ENCODE measurements at places on chromosomes 11 and 22.

DNA sequence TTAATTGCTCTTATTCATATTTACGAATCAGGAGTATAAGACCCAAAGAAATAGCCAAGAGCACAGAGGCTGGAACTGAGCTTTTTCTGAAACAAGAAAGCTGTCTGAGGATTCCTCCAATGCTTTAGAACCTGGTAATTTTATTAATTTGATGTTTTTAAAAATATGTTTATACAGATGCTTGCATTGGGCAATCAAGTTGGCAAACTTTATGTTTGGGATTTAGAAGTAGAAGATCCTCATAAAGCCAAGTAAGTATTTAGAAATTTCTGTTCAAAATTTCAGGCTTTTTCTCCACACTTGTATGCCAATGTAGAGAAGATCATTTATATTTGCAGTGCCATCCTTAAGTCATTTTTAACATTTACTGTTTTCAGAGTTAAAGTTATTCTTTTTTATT lies 24.3 kb upstream of the HIKESHI start:
- DNase-seq = no peak

GRCh38 chr11:3180869-3181268 lies 15.8 kb upstream of the OSBPL5 start:
- no peak for DNase-seq

DNA sequence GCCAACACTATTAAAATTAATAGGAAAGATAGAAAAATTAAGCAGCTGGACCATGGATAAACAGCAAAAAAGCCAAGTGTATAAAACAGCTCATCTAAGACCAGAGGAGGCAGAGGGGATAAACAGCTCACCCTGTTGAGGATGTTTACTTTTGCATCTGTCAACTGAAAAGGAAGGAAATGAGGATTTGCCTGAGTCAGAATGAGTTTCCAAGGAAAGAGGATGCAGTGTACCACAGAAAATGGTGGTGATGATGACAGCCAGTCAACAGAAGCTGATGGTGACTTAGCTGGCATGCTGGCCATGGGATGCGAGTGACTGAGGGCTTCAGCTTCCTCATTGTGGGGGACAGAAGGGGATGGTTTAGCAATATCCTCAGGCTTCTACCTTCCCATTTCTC lies 183.5 kb downstream of the KIRREL3 start:
- no peak for DNase-seq

DNA sequence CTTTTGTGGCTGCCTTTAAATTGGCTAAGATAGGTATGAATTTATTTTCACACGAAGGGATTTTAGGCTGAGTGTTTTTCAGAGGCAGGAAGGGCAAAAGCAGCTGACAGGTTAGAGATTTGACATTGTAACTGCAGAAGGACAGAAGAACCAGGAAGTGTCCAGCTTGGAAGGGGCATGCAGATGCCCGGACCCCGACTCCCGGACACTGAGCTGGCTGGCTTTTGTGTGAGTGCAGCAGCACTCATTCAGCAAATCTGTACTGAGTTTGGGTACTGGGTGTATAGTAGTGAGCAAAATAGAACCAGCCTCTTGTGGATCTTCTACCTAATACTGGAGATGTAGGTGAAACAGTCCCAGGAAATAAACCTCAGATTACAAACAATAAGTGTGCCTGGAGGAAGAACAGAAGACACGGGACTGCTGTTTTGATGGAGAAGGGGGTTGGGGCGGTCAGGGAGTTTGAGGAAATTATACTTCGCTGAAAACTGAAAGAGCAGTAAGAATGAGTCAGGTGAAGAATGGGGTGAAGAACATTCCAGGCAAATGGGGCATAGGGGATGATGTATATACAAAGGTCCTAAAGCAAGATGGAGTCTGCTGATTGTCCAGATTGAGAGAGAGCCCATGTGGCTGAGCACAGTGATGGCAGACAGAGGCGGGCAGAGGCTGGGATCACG lies 64.6 kb downstream of the PPFIBP2 start:
- DNase-seq = no peak

GRCh38 chr11:96062134-96062533 lies 138.2 kb upstream of the MTMR2 start:
- DNase-seq = no peak

DNA sequence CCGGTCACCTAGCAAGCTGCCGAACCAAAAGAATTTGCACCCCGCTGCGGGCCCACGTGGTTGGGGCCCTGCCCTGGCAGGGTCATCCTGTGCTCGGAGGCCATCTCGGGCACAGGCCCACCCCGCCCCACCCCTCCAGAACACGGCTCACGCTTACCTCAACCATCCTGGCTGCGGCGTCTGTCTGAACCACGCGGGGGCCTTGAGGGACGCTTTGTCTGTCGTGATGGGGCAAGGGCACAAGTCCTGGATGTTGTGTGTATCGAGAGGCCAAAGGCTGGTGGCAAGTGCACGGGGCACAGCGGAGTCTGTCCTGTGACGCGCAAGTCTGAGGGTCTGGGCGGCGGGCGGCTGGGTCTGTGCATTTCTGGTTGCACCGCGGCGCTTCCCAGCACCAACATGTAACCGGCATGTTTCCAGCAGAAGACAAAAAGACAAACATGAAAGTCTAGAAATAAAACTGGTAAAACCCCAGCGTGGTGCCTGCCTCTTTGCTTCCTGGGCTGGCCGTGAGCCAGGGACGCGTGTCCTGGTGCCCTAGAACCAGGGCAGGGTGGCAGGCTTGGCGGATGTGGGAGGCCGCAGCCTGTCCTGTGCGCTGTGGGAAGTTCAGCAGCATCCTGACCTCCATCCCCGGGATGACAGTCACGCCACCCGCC lies 13.2 kb downstream of the CCND1 start:
- DNase-seq = no peak

- no peak for DNase-seq
Measured at GRCh38 chr11:2789791-2790567, 90.2 kb upstream of the KCNQ1OT1 start.

- no peak for DNase-seq
Measured at GRCh38 chr11:73902303-73902702, 25.5 kb downstream of the PAAF1 start.

GRCh38 chr22:36331912-36332622 lies 55.7 kb downstream of the MYH9 start:
- DNase-seq = peak; percentile 53

GRCh38 chr11:119551420-119552105 lies 128.6 kb upstream of the THY1 start:
- no peak for DNase-seq

- no peak for DNase-seq
Measured at GRCh38 chr11:46983598-46983997, 47.0 kb downstream of the CSTPP1 start.

DNA sequence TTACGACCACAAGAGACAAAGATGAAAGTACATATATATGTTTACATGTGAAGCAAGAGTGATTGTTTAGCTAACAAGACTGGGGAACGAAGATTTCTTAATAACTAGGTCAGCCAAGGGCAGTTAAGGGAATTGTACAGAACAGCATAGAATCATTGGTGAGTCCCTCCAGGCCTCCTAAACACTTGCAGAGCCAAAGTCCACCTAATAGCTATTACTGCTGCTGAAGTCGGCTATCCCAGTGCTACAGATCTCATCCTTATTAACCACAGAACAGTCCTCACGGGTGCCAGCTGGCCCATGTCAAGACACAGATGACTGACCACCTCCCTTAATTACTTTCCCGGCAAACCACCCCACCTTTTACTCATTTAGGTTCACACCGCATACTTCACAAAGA lies 68.5 kb upstream of the OPCML start:
- no peak for DNase-seq

DNA sequence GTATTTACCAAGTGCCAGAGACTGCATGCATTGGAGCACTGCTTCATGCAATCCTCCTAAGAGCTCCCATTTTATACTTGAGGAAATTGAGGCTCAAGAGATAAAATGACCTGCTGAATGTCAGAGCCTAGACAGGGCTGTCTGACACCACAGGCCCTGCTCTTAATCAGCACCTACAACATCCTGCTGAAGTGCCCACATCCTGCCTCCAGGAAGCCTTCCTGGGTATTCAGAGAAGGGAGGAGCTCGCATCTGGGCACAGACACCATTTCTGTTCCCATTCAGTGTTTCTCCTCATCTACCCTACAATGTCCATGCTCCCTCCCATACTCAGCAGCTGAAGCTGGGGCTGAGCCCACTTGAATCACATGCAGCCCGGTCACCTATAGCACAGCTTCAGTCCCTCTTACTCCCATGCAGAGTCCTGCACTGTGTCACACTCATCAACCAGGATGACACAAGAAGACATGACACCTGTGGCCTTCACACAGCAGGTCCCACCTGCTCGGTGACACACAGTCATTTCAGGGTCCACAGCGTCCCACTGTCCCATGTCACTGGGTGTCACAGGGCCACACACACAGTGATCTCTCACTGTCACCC lies 53.1 kb downstream of the PDE2A start:
- DNase-seq = no peak

DNA sequence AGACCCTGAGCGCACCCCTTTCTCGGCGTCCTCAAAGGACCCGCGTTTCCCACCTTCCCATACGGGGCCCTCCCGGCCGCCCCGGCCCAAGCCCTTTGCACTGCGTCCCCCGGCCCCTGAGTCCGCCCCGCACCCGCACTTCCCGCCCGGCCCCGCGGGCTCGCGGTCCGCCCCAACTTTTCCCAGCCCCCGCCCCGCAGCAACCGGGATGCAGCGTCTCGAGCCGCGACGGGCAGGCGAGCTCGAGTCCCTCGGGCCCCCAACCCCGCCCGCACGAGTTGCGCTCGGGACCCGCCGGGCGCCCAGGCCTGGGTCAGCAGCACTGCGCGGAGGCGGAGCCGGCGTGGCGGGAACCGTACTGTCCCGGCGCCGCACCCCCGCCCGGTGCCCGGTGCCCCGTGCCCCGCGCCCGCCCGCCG lies 371 bp downstream of the SMCO4 start:
- DNase-seq = no peak

DNA sequence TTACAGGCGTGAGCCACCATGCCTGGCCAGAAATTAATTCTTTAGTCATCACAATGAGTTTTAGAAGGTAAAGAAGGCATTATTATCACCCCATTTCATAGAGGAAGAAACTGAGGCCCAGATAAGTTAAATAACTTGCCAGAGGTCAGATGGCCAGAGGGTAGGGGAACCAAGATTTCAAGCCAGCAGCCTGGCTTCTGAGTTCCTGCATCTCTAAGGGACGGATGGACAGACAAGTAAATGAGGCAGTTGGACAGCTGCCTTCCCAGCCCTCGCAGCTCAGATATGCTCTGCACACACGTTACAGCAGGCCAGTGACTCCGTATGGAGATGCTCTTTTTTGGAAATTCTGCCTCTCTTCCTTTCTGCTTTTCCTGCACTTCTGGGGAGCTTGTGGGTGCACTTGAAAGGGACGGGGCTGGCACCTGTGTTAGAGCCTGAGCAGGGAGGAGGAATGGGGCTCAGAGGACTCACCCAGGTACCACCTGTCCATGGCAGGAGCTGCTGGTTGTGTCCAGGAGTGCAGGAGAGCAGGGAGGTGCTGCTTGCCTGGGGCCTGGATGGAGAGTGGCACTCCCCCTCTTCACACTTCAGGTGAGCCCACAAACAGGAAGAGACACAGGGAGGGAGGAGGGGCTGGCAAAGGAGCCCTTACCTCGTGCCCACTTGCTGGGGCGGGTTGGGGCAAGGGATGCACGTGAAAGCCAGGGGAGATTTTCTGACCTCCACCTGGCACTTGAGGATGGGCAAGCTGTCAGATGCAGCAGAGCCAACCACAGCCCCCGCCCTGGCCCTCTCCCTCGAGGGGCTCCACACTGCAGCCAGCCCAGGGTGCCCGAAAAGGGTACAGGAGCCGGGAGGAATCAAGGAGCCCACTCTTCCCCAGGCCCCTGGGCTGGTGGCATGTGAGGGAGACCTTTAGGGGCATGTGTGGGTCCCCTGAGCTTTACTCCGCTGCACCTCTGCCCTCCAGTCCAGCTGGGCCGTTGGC lies 3.3 kb upstream of the FXYD2 start:
- DNase-seq = no peak

GRCh38 chr22:39314251-39314971 lies 5.0 kb downstream of the RPL3 start:
- no peak for DNase-seq

- no peak for DNase-seq
Measured at GRCh38 chr11:111101881-111102280, 143.6 kb upstream of the POU2AF2 start.

GRCh38 chr11:46333394-46333947 lies 13.8 kb upstream of the DGKZ start:
- DNase-seq = no peak

DNA sequence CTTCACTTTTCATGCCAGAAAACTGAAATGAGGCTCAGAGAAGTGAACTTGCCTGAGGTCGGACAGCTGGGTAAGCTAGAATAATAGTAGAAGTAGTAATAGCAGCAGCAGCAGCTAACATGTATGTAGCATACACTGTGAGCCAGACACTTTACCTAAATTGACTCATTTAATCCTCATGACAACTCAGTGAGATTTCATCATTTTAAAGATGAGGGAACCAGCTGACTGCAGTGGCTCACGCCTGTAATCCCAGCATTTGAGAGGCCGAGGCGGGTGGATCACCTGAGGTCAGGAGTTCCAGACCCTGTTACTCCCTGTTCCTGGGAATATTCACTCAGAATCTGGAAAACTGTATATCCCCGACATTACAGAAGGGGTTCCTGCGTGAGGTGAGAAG lies 154.5 kb downstream of the DBX1 start:
- DNase-seq = no peak

GRCh38 chr11:62514151-62514550 lies 32.5 kb downstream of the AHNAK start:
- DNase-seq = no peak

- no peak for DNase-seq
Measured at GRCh38 chr11:114059984-114060391, 477 bp downstream of the ZBTB16 start.

- DNase-seq = no peak
Measured at GRCh38 chr11:17185938-17186337, 21.8 kb downstream of the PIK3C2A start.

DNA sequence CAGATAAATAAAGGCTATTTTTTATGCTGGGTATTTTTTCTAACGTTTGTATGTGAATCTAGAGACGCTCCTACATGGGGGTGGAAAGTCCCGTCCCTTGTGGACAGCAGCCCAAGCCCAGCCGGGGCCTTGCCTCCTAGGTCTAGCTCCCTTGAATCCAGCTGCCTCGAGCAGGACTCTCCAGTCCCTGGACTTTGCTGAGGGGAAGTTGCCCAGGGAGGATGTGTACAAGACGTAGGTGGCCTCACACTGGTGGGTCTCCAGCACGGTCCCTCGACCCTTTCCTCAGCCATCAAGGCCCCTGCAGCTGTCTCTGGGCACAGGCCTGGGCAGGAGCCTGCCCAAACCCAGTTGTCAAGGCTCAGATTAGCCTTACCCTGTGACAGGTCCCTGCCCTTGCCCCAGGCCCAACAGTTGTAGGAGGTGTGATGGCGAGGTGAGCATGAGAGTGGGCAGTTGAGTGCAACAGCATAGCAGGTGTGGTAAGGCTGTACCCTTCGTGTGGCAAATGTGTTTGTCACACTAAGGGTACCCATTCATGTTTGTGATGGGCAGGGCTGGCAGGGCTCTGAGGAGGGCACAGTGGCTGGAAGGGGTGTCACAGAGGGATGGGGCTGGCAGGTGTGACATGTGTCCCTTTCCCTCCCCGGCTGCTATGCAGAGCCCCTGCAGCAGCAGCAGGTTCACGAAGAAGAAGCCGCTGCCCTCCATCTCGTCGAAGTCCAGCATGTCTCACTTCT lies 3.4 kb downstream of the CCDC116 start:
- DNase-seq = no peak
